HuH-7.5 (cell line): ENCODE measurements at places on chromosomes 11 and 22.

- no peak for DNase-seq
These were observed 3.3 kb upstream of the LIN7C start for GRCh38 chr11:27509908-27510307.

- DNase-seq = no peak
These were observed 81.6 kb downstream of the LRRC4C start for GRCh38 chr11:41377709-41378394.

GRCh38 chr11:134644476-134645456 is 232.7 kb upstream of the B3GAT1 start:
- no peak for DNase-seq

DNA sequence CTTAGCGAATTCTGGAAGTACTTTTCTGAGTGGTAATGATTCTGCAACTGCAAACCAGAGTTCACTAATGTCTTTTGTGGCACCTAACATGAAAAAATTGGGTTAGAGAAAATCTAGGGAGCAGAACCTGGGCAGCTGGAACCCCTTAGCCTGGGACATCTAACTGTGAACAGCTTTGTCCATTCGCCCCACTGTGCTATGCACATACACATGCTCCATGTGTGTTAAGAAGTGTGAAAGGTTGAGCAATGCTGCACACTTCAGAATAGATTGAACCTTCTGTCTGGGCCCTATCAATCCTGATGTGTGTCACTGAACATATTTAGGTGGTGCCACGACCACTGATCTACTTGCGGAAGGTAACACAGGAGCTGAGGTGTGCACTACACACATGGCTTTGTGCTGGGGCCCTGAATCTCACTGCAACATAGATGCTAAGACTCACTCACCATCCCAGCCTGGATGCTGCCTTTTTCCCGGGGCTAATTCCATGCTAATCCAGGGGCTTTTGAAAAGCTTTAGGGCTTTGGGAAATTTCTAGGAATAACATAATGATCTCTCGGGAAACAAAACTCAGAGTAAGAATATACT is 976.2 kb downstream of the NTM start:
- no peak for DNase-seq

- no peak for DNase-seq
These were observed 77.3 kb upstream of the ARFGAP3 start for GRCh38 chr22:42934338-42934737.

GRCh38 chr11:79670882-79671281 is 230.1 kb upstream of the TENM4 start:
- DNase-seq = no peak

- no peak for DNase-seq
These were observed 208.4 kb downstream of the MAML2 start for GRCh38 chr11:96134602-96135001.

- DNase-seq = no peak
These were observed 298.9 kb downstream of the BUD13 start for GRCh38 chr11:116473790-116474346.

- DNase-seq = no peak
These were observed 24.4 kb downstream of the SREBF2 start for GRCh38 chr22:41857155-41857859.

DNA sequence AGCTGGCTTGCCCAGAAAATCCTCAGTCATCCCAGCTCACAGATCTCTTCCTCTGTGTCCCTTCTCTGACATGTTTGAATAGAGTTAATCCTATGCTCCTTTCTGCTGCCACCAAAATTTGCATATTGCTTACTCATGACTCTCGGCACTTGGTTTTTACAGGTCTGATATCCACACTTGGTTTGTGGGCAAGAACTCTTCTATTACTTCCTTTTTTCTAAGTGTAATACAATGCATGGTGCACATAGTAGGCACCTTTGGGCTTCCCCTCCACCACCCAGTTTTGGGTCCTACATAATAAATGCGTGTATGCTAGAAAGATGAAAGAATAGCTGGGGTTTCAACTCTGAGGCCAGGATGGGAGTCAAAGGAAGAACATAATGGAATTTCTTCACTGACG is 69.7 kb upstream of the GRK3 start:
- no peak for DNase-seq

GRCh38 chr11:61963016-61963281 is 4.5 kb downstream of the FTH1 start:
- no peak for DNase-seq
